ENCODE measurements at places on chromosomes 16 and 17.
A peak's percentile ranks its signal among the peaks of the same experiment; 100 is the strongest.

- DNase-seq = peak; percentile 89
These were observed 42.3 kb upstream of the KLHDC4 start for GRCh38 chr16:87808108-87808507.

DNA sequence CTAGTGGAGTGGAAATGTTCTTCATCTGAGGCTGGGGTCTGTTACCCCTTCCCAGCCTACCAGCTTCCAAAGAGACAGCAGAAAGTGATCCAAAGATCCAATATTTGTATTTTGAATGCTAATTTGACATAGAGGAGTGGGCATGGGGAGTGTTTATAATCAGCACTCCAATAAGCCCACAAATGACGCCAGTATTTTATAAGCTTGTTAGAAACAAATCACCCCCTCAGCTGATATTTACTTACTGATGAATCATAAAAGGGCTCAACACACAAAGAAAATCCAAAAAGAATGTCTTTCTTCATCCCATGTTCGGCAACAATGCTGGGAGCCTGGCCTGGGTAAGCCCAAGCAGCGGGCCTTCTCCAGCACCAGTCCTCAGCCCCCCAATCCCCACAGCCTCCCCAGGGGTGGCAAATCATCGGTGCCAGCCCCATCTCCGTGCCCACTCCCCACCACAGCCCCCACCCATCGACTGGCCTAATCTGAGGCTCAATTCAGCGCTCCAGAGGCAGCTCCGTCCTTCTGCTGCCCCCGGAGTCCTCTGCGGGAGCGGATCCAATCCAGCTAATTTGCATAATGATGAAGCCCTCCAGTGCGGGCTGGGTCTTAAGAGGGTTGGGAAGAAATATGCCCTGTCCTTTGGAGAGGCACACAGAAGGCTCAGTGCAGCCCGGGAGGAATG is 169.5 kb downstream of the C16orf78 start:
- no peak for DNase-seq

- peak; percentile 5 for DNase-seq
These were observed 149.2 kb upstream of the TBX2 start for GRCh38 chr17:61250335-61250890.

GRCh38 chr16:73066927-73067670 is 19.2 kb upstream of the ZFHX3 start:
- DNase-seq = no peak

- peak; percentile 97 for DNase-seq
These were observed 9.4 kb downstream of the THRA start for GRCh38 chr17:40072040-40072734.

DNA sequence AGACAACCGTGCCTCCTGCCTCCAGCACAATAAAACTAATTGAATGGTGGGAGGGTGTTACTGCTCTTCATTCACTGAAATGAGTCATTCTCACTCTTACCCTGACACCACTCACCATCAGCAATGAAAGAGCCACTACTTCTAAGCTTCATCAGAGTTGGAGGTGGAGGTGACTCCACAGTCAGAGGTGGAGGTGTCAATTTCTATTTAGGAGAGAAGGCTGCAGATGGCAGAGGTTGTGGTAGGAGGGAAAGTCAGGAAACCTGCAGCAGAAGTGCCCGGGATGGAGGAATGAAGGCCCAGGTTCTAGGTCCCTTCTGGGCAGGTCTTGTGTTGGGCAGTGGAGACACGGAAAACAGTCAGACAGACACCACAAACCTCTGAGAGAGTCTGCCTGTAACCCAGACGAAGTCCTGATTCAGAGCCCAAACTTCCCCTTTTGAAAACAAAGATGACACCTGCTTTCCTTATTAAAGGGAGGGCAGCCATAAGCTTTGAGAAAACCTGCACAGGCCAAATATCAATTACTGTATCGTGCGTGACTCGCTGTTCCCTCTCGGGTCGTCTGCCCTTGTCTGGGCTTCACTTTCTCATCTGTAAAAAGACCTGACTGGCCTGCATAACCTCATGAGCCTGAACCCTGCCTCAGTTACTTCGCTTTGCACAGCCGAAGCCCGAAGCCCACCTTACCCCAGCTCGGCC is 668 bp downstream of the ATPAF2 start:
- peak; percentile 10 for DNase-seq

- DNase-seq = peak; percentile 50
These were observed 34.2 kb upstream of the HS3ST3A1 start for GRCh38 chr17:13635951-13636350.

- DNase-seq = no peak
These were observed 282.2 kb downstream of the MAF start for GRCh38 chr16:79318143-79318899.

DNA sequence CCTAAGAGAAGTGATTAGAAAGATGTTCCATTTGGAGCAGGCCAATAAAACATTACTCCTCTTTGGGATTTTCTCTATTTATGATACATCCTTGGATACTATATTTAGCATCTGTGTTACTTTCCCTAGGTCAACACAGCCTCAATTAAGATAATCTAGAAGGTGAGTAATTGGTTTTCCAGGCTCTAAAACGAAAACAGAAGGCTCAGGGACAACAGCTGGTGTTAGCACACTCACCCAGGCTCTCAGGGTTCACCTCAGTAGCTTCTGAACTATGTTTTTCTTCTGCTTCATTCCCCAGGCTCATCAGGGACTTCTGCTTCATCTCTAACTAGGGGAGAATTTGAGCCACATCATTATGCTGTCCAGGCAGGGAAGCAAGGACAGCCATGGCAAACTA is 76.6 kb downstream of the ZZEF1 start:
- no peak for DNase-seq

GRCh38 chr16:23869052-23869451 is 33.3 kb downstream of the PRKCB start:
- no peak for DNase-seq

DNA sequence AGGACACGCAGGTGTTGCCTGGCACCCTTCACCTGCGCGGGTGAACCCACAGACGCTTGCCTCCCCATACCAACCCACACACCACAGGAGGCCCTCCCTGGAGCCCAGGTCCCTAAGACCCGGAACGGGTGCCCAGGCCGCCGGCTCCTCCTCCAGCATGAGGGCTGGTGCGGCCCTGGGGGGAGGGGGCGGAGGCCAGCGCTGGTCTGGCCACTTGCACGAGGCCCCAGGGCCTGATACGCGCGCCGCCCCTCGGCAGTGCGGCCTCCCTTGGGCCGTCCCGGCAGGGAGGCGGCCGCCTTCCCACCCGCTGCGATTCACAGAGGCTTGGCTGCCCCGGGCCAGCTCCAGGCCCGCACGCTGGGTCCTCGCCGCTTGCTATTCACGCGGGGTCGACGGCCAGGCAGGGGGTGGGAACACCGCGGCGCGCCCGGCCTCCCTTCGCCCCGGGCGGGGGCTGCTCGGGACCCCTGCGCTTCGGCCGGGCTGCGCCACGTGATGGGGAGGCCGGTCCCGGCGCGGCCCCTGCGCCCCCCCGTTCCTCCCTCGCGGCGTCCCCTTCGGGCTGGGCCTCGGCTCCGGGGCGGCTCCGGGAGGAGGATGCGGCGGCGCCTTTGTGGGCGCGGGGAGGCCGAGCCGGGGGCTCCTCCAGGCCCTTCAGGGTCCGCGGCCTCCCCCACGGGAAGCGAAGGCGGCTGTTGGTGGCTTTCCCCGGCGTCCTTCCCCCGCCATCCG is 685 bp downstream of the FASN start:
- no peak for DNase-seq

GRCh38 chr16:86457501-86458148 is 52.7 kb upstream of the FOXF1 start:
- DNase-seq = peak; percentile 7

GRCh38 chr16:917591-918061 is 53.2 kb downstream of the LMF1 start:
- no peak for DNase-seq

DNA sequence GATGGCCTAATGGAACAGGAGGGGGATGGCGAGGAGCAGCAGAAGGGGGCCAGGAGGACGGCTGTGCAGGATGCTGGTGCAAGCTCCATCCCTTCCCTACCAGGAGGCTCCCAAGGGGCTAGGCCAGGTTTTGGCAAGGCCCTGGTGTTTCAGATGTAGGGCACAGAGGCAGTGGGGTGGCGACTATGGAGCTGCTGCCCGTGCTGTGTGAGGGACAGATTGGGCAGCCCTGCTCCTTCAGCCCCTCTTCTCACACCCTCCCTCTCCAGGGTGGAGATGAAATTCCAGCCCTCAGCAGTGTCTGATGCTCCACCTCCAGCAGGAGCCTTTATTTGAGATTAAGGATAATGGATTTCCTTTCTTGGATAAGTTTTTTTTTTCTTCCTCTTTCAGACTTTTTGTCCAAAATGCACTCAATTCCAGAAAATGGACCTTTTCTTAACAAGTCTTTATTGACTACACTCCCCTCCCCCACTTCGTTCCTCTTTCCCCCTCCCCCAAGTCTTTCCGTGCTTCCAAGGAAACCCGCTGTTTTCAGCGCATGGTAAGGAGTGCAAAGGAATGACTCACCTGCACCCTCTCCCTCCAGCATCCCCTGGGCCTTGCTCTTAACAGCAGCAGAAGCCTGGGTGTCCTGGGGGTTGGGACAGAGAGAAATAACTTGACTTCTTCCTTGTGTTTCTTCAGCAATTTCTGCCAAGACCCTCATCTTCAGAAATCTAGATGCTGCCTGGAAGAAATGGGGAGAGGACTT is 95.2 kb downstream of the CCDC182 start:
- DNase-seq = peak; percentile 25

DNA sequence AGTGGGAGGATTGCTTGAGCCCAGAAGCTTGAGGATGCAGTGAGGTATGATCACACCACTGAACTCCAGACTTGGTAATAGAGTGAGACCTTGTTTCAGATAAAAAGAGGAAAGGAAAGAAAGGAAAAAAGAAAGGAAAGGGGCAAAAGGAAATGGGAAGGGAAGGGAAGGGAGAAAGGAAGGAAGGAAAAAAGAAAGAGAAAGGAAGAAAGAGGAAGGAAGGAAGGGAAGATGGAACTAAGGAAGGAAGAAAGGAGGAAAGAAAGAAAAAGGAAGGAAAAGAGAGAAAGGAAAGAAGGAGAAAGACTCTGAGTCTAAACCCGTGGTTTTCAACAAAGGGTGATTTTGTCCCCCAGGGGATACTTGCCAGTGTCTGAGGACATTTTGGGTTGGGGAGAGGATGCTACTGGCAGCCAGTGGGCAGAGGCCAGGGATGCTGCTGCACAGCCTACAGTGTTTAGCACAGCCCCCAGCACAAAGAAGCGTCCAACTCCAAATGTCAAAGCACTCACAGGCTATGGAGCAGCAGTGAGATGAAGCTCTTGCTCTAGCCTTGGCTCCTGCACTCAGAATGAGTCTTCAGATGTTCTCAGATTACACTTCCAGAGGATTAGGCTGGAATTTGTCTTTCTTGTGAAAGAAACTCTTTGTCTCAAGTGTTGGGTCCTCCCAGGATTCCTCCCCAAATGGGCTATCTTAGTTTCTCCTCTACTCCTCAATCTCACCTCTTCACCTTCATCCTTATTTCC is 64.2 kb downstream of the BMERB1 start:
- peak; percentile 20 for DNase-seq

DNA sequence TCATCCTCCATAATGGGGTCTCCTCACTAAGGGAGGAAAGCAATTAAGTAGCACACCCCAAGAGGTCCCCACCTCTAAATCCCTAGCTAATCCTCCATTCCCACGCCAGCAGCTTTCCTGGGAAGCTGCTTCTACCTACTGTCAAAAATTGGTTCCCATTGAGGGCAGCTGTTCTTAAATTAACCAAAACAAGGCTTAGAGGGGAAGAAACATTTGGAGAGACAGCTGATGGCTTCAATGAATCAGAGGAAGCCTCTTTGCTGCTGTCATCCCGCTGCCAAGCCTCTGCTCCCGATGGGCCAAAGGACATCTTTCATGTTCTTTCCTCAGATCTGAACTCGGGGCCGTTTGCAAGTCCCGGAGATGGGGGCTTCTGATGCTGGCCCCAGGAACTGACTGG is 26.6 kb downstream of the AIPL1 start:
- DNase-seq = no peak

DNA sequence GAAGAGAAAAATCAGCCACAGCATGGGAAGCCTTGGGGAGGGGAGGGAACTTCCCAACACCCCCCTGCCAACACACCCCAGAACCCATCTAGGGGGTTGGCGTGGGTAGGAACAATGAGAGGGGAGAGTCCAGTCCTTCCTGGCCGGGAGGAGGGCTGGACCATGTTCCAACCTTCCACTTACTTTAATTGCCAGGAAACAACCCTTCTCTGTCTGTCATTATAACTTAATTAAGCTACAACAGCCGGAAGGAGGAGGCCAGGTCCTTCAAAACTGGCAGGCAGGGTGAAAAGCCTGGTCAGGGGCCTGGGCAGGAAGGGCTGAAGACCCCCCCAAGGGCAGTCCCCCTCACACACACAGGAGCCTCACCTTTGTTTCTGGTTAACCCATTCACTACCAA is 447.0 kb downstream of the SOX9 start:
- DNase-seq = no peak

DNA sequence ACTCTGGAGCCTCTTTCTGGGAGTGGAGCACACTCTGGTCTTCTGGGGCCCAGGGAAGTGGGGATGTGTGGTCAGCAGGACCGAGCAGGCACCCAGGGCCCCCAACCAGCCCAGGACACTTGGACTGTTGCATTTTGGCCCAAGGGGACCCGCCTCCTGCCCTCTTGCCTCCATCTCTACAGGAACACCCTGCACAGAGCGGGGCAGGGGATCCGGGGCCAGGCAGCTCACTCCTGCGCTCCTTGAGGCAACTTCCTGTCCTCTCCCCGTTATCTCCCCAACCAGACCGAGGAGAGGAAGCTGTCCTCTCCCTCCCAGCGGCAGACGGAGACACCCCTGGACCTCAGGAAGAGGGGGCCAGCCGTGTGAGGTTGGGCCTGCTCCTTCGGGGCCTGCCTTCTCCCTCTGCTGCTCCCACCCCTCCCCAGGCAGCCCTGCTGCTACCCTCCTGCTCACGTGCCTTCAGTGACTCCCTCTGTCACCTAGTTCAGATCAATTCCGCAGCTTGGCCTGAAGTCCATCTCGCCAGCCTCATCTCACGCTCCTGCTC is 10.0 kb upstream of the ATP2A3 start:
- no peak for DNase-seq

DNA sequence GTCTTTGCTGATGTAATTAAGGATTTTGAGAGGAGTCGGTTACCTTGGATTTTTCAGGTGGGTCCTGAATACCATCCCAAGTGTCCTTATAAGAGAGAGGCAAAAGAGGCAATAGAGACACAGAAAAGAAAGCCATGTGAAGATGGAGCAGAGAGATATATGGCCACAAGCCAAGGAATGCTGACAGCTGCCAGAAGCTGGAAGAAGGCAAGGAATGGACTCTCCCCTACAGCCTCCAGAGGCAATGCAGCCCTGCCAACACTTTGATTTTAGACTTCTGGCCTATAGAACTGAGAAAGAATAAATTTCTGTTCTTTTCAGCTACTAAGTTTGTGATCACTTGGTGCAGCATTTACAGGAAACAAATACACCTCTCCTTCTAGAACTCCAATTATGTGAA is 8.2 kb upstream of the RNFT1 start:
- peak; percentile 9 for DNase-seq

GRCh38 chr17:31564883-31565301 is 173.4 kb downstream of the RAB11FIP4 start:
- peak; percentile 61 for DNase-seq

DNA sequence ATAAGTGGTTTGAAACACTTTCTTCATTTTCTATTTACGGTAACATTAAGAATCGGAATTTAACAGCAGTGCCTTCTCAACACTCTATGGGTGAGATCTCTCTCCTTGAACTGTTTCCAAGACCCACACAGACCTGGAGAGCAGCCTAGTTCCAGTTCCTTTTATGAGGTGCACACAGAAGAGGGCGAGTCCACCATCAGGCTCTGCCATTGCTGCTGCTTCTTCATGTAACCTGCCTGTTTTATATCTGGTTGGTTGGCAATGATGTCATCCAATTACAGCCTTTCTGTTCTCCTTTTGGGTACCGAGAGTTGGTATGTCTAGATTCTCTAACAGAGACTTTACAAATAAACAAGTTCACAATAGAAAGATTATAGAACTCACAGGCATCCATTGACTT is 225.7 kb downstream of the UTP18 start:
- DNase-seq = no peak

- peak; percentile 72 for DNase-seq
These were observed 797 bp downstream of the GRB7 start for GRCh38 chr17:39738568-39738901.

Measured in MCF 10A (cell line).